MG63 (cell line): ENCODE measurements at places on chromosomes 11 and 22. TPM values are rescaled to one million over a fixed set of nuclear protein-coding genes. Genes with fewer than 3 reads are reported as not detected.

ABTB2 gene
- total RNA-seq = 1.7 and 2.6 TPM in 2 replicates

DNA sequence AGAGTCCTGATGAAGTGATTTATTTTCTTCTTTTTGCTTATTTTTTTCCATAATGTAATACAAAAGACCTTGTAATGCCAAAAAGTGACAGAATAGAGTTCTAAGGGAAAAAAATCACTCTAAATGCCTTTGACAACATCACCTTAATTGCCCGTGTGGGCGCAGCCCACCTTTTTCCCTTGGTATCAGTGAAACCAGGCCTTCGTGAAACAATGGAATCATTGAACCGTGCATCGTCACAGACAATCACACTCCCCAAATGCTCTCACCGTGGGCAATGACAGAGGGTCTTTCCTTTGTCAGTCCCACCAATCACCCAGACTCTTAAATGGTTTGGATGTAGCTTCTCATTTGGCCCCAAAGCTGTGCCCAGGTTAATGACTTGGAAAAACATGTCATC is 9.6 kb upstream of the SLC6A5 start:
- no peak for DNase-seq

GRCh38 chr11:8381343-8381742 is 117.7 kb upstream of the LMO1 start:
- DNase-seq = no peak

DNA sequence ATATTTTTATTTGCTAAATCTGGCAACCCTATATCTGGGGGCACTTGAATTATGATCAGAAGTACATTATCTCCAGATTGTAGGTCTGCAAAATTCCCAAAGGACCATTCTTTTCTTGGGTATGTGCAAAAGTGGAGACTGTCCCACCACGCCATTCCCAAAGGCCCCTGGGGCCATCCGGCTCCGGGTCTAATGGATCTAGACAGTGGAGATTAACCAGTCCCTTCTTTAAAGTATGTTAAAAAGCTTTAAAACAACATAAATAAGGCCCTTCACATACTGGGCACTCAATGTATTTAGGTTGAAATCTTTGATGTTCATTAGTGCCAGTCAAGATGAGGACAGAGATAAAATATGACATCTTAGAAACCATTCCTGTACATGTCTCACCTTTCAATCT is 124.1 kb downstream of the MAML2 start:
- no peak for DNase-seq

- no peak for DNase-seq
Measured at GRCh38 chr11:122869622-122870021, 12.9 kb upstream of the JHY start.

DNA sequence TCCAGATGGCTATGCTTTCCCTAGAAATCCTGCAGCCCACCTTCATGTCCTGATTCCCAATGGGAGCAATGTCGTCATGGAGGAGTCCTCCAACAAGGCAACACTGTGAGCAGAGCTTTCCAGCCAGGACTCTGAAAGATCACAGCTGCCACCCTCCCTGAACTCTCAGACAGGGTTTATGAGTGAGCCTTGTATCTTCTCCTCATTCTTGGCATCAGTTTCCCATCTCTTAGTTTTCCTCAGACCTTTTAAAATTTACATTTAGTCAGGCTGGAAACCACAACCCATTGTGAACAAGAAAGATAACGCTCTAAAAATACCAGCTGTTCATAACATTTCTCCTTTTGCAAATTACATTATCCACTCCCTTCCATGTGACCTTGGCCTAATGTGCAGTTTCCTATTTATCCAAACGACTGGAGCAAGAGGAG is 15.6 kb upstream of the LYVE1 start:
- DNase-seq = no peak

GRCh38 chr22:45575607-45576272 is 73.1 kb downstream of the FBLN1 start:
- no peak for DNase-seq

DNA sequence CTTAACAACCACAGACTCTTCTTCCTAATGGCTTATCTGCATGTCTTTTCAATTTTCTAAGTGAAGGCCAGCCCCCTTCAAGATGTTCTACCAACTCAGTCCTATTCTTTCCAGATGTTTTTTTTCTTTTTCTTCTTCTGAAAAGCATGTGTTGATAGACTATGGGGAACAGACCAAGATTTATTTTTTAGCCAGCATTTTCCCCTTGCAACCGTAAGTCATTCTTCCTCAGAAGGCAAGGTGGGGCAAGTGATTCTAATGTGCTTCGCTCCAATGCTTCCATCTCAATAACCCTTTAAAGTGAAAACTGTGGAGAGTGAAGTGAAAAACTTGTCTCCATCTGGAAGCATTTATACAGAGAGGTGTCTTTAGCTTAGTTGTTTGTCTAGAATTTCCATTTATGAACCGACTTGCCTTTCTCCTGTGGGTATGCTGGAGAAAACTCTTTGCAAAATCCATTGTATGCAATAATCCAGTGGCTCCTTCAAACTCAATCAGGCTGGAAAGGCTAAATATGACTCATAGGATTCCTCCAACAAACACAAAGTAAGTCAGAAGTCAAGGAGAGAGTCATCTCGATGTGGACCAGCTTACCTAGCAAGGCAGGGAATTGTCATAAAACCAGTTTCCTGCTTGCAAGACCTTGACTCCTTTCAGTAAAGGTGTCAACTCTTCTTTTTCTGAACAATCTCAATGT is 83.7 kb downstream of the MAML2 start:
- no peak for DNase-seq

GRCh38 chr11:101126551-101127196 is 2.9 kb downstream of the PGR start:
- DNase-seq = peak; percentile 8

DNA sequence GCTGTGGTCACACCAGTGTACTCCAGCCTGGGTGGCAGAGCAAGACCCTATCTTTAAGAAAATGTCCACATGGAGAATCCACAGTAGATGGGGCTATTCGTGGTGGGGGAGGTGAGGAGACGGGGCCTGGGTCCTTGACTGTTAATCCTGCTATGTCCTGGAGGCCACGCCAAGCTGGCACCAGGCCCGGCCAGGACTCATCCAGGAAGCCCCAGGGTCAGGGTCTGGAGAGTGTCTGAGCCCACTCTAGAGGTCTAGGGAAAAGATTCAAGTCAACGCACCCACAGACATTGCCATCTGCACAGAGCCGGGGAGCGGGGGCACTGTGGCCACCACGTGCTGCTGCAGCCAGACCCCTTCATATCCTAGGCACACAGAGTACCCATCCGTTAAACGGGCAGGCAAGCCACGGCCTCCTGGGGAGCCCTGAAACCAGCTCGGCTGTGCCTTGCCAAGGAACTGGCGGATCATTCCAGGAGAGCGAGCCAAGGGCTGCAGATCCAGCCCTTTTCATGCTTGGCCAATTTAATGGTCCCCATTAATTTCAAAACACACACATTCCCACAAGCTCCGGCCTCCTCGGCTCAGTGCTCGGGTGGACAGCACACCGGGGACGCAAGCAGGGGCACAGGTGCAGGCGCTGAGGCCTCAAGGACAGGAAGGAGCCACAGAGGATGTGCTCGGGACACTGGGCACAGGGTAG is 24.7 kb downstream of the MACROD1 start:
- peak; percentile 65 for DNase-seq
